Body of pancreas (tissue), 4 donors: ENCODE measurements at places on chromosomes 5 and 9. TPM values are rescaled to one million over a fixed set of nuclear protein-coding genes. Genes with fewer than 3 reads are reported as not detected.

Gene CSF1R
- 5.3 TPM for total RNA-seq

Gene FCN2
- total RNA-seq: not detected

Gene MARCOL
- not detected for total RNA-seq

Gene P4HA2
- total RNA-seq: 57.9 TPM

Gene RMI1
- total RNA-seq: 4.3 TPM

Gene SPINK1
- total RNA-seq: 5,969 TPM

Gene ADAMTSL1
- 0.99 TPM for total RNA-seq

Gene IL3
- total RNA-seq: not detected

Gene LRRC70
- 0.99 TPM for total RNA-seq

Gene GTF2H2
- 17.1 TPM for total RNA-seq

Gene GRPEL2
- 10.6 TPM for total RNA-seq
